T-helper 2 cell (primary cell): ENCODE measurements at places on chromosomes 6 and 20.

DNA sequence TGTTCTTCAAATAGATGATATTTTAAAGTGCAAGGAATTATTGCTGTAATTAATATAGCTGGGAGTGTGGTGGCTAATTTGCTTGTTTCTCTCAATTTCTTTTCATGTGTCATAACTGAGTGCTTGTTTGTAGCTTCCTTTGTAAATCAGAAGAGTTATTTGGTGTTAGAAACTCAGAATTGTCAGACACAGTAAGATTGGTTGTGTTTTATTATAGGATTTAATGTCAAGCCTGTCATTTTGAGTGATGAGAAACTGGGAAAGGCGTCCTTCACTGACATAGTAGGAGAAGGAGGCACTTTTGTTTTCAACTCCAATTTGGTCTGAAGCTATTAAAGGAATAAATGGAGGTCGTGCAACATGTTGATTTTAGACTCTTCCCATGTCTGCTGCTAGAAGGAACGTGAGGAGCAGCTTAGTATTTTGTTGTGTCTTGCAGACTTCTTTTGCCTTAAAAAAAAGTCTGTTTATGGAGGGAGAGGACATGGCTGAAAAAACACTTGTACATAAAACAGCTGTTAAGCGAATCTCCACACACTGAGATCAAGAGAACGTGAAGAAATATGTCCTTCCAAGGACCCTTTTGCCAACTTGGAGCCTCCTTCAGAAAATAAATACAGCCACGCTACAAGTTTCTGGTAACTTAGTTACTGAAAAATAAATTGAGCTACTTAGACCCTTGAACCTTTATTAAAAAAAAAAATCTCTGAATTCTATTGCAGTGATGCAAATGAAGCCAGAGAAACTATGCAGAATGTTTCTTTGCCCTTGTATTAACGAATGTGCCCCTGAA, 59.5 kb downstream of the BMP6 start:
- DNase-seq = no peak

DNA sequence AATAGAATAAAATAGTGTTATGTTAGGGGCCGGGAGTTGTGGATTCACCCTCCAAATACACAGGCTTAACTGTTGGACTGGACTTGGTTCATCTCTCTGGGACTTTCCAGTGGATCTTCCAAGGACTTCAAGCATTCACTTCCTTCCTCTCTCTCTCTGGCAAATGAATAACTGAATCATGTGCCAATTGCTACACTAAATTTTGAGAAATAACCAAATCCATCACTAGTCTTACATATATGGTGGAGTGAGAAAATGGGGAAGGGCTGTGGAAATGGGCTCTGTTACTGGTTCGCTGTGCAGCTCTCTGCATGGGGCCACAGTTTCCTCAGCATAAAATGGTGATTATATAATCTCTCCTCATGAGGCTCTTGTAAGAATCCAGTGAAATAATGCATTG, 6.8 kb upstream of the KIAA1755 start:
- DNase-seq = no peak

DNA sequence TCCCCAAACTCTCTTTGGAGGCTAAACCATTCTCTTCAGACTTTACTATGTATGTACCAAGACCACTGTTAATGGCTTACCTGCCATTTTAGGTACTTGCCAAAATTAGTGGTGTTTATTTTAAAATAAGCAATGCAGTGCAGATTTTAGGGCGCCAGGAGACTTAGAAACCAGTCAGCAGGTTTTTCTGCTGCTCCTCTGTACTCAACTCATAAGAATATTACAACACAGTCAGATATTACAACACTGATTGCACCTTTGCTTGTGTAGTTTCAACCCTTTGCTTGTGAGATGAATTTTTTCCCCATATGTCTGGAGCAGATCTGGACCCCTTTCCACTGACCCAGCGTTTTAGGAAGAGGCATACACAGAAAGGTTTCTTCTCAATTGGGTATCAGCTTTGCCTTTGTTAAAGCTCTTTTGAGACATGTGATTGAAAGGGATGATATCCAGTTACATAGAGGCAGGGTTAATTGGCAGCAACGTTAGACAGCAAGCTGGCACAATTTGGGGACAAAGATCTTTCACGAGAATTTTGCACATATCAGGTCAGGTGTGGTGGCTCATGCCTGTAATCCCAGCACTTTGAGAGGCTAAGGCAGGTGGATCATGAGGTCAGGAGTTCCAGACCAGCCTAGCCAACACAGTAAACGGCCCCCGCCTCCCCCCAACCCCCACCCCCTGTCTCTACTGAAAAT, 6.2 kb downstream of the TTPAL start:
- DNase-seq = no peak

- no peak for DNase-seq
Measured at GRCh38 chr6:90005048-90005827, 111.0 kb downstream of the GJA10 start.

- DNase-seq = no peak
Measured at GRCh38 chr20:10565191-10565921, 108.4 kb downstream of the JAG1 start.

DNA sequence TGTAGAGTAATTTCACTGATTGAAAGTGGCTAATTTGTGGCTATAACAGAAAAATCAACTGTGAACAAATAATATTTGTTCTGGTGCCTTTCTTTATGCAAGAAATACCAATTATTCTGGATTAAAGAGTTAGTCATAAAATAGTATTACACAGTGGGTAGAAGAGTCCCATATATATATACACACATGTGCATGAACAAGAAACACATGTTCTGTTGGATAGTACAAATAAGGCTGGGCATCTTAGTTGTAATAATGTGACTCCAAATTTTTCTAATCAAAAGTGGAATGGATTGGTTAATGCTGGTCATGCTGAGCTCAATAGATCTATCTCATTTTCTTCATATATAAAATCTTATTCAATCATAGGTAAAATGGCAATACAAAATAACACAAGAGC, 179.4 kb downstream of the OGFRL1 start:
- DNase-seq = no peak

DNA sequence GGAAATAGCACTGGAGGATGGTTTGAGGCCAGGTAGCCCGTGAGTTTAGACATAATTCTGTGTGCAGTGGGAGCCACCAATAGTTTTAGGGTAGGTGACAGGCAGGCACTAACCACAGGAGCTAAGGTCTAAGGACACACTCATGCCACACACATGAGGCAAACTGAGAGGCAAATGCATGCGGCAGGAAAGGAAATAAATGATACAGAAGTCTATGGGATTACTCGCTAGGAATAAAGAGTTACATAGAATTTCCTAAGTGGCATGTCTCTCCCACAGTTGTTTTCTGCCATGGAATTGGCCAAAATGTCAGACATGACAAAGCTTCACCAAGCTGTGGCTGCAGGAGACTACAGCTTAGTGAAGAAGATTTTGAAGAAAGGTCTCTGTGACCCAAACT, 4.9 kb downstream of the ANKRD66 start:
- DNase-seq = no peak

GRCh38 chr6:44452725-44453124, 65.2 kb downstream of the CDC5L start:
- DNase-seq = no peak

GRCh38 chr6:21915707-21916260, 322.2 kb downstream of the SOX4 start:
- DNase-seq = no peak

GRCh38 chr6:137602313-137603197, 108.4 kb upstream of the OLIG3 start:
- no peak for DNase-seq

DNA sequence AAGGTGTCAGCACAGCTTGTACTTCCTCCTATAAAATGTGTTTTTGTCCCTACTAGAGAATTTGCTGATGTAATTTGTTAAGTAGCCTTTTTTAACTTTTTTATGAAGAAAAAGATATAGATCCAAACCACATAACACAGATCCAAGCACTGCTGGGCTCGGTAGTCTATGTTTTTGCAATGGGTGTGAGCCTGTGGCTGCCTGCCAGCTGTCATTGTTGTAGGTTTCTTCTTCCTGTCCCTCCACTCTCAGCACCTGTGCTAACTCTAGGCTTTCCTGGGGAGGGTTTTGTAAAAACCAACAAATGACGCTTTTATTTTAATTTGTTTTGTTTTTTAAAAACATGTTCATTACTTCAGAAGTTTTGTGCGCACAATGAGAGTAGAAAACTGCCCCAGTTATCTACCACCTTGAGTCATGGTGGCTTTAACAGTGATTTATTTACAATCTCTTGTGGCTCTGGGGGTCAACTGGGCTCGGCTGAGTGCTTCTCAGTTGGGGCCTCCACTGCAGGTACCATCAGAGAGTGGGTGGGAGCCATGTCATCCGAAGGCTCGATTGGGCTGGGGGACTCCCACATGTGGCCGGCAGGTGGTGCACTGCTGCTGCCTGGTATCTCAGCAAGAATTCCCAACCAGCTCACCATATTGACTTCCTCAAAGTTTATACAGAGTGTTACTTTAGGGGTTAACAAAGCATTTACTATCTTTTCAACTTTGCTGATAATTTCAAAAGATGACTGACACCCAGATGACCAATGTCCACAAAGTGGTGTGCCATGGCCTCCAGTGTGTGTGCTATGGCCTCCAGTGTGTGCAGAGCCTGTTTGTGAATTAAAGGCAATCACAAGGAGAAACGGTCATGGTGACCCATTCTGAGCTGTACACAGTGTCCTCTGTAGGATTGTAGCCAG, 3.0 kb upstream of the CCR6 start:
- peak; percentile 35 for DNase-seq

DNA sequence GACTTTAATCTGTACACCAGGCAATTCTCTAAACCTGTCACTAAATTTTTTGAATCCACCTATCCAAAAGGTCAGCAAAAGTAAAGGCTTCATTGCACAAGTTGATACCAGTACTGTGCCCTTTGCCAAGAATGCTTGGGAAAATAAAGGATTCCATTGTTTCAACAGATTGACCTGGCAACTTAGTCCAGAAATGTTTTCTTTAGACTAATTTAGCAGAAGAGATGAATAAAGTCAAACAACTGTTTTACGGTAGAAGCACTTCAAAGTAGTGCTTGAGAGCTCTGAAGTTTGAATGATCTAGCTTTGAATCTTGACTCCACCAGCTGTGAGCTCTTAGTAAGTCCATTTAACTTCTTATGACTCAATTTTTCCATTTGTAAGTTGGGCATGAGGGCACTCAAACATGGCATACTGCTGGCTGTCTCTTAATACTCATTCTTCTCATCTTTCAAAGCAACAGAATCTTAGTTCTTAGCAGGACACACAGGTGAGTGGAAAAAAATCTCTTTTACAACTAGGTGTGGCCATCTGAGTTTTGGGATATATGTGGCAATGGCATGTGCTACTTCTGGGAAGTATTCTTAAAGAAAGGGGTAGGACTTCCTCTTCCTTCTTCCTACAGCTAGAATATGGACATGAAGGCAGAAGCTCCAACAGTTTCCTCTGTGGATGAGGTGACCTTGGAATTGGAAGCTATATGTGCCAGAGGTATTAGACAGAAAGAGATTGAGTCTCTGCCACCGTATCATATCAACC, 55.9 kb upstream of the LOC128125822 start:
- DNase-seq = no peak

DNA sequence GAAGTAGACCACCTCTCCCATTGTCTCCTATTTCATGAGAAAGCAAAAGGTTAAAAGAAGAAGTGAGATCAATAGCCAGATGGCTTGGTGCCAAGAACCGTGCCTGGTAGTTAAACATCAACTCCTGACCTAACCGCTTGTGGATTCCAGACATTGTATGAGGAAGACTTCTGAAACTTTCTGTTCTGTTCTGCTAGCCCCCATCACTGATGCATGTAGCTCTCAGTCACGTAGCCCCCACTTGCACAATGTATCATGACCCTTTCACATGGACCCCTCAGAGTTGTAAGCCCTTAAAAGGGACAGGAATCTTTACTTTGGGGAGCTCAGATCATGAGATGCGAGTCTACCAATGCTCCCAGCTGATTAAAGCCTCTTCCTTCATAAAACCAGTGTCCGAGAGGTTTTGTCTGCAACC, 301.2 kb downstream of the RNGTT start:
- DNase-seq = no peak

- DNase-seq = no peak
Measured at GRCh38 chr6:134267917-134268361, 50.0 kb downstream of the SGK1 start.

- no peak for DNase-seq
Measured at GRCh38 chr20:45545754-45546453, 1.3 kb downstream of the EPPIN start.

DNA sequence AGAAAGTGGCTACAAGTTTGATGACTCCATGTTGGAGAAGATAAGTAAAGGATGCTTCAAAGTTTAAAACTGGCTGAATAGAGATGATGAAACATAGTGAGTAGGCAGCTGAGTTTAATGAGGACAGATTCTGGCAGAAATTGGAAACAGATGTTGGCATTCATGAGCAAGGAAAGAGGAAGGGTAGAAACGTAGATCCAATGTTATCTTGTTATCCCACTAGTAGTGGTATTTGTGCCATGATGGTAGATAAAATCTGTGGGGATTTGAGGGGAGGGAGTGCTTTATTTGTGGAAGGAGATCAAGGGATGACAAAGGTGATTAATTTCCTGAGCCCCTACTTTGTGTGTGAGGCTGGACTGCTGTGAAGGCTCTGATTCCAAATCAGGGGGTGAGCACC, 69.5 kb downstream of the MRAP2 start:
- DNase-seq = no peak

DNA sequence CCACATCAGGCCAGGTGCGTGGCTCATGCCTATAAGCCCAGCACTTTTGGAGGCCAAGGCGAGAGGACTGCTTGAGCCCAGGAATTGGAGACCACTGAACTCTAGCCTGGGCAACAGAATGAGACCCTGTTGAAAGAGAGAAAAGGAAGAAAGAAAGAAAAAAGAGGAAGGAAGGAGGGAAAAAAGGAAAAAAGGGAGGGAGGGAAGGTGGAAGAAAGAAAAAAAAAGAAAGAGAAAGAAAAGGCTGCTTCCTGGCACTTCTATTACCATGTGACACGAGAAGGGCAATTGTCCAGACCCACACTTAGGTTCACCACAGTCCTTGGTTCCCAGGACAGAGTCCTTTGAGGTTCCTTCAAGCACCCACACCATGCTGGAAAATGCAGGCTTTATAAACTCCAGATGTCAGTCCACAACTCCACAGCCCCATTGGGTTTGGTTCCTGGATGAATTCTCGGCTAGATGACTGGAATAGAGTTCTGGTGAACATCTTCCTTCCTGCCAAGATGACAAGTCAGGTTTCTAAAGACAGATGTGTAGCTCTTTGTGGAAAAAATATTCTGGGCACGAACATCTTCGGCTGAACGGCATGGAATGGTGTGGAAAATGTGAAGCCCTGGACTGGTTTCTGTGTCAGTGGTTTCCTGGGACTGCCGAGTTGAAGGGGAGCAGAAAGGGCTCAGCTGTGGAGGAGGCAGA, 32.5 kb downstream of the NT5E start:
- DNase-seq = no peak

GRCh38 chr6:20678831-20679352, 144.6 kb downstream of the CDKAL1 start:
- DNase-seq = no peak

- DNase-seq = no peak
Measured at GRCh38 chr20:1807394-1807793, 87.8 kb upstream of the SIRPA start.

- DNase-seq = no peak
Measured at GRCh38 chr6:135944120-135944519, 92.6 kb downstream of the PDE7B start.

- no peak for DNase-seq
Measured at GRCh38 chr6:169139179-169139971, 114.3 kb downstream of the THBS2 start.
